ENCODE measurements at places on chromosomes 7 and 10.

- DNase-seq: no peak
Observed at GRCh38 chr10:78160591-78160990, 126.9 kb downstream of the RPS24 start.

GRCh38 chr7:157516311-157516710 is 179.5 kb downstream of the DNAJB6 start:
- no peak for DNase-seq

DNA sequence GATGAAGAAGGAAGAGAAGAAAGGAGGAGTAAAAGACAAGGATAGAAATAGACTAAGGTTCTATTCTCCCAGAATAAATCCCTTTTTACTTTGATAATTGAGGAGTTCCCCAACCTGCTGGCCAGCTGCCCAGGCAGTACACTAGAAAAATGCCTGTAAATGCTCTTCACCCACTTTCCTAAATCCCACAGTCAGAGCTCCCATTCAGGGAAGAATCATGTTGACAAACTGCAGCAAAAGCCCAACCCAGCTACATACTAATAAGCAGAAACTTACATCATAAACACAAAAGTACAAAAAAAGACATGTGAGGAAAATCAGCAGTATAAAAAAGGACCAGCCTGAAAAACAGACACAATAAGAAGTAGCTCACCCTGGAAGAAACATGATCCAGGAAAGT is 15.8 kb upstream of the KDM7A start:
- no peak for DNase-seq

DNA sequence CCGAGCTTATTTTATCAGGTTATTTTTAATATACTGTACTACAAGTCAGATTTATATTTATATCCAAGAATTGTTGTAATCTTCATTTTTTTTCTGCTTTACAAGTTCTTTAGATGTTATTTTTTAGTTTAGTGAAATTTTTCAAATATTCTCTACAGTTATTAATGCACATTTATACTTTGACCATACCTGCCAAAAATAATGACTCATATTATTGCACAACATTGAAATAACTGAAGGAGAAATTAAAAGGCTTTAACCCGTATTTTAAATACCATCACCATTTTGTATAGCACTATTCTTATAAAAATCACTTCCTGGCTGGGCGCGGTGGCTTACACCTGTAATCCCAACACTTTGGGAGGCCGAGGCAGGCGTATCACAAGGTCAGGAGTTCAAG is 278.5 kb downstream of the BICC1 start:
- no peak for DNase-seq

DNA sequence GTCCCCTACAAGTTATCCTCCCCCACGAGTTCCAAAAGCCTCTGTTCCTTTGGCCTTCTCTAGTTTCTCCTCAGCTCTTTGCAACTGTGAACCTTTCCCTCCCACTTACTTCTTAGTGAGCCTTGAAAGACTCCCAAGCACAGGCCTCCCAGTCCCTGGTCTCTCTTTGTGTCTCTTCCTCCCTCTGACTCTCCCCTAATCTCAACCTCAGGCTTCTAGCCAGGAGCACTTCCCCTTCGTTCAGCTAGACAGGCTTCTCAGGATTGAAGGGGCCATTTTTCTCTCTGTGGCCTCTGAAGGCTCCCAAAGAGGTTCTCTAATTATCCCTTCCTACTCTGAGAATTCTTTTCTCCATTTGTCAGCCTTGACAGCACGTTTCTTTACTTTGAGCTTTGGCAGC is 50.2 kb upstream of the PHYHIPL start:
- no peak for DNase-seq

GRCh38 chr10:78739444-78740053 is 329.2 kb upstream of the ZMIZ1 start:
- DNase-seq: no peak

DNA sequence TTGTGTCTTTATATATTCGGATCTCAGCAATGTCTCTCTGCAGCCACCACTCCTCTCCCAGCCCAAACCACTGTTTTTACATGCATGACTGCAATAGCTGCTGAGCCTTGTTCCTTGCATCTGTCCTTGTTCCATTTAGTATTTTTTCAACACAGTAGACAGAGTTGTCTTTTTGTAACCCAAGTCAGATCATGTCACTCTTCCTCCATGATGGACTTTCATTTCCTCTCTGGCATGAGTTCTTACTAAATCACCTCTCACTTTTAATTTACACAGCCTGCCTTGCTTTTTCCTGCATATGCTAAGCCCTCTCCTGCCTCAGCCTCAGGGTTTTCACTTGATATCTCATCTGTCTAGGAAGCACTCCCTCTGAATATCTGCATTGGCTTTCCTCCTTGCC is 353.2 kb downstream of the HGF start:
- no peak for DNase-seq

DNA sequence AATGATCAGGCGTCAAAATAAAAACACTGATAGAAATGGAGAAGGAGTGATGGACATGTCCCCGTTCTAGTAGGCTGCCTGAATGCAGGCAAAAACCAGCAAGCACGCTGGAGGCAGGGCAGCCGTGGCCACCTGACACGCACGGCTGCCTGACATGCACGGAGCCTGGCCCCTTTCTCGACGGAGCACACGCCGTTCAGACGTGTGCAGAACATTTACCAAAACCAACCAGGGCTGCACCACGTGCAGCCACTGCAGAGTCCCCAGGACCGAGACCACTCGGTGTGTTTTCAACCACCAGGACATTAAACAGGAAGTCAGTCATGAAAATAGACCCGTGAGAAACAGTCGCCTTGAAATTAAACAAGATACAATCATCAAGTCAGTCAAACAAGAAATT is 61.9 kb upstream of the NKX6-2 start:
- DNase-seq: no peak

DNA sequence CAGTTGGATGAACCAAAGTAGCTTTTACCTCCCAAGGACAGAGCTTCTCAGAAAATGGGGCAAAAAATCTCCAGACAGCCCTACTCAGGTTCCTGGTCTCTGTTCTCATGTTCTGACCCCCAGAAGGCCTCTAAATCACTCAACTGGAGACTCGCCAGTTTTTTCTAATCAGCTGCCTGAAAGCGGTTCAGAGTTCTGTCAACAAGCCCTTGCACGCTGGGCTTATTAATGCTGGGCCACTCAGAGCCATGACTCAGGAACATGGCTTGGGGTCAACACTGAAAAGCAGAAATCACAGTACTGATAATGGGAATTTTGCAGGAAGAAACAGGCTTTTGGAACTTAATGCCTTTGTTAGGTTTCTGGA is 15.3 kb downstream of the ECHDC3 start:
- DNase-seq: no peak

- no peak for DNase-seq
Observed at GRCh38 chr10:42933448-42934340, 143.2 kb upstream of the RET start.

DNA sequence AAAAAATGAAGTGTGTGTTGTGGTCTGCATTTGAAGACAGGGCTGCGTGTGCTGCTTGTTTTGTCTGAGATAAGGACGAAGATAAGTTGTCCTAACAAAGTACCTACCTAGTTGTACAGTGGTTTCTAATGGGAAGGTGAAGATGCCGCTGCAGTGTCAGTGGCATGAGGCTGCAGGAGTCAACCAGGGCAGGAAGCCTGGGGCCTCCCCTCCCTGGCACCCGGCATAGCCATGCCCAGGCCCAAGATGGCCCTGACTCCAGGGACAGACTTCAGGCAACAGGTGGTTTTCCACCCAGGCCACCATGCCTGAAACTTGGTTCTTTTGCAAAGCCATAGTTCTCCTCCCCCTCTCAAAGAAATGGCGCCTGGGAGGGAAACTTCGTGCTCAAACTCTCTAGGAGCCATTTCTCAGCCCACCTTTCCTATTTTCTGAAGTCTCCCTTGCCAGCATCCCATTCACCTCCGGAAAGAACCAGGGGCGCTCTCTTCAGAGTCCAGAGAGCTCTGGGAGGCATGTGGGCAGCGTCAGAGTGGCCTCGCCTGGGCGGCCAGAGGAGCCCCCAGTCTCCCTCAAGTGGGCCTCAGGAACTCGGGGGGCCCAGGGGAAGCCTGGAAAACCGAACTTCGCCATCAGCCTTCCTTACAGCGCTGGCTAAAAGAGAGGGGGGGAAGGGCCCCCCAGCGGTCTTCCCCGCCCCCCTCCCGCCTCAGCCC is 2.1 kb upstream of the KAT6B start:
- DNase-seq: peak; percentile 7

DNA sequence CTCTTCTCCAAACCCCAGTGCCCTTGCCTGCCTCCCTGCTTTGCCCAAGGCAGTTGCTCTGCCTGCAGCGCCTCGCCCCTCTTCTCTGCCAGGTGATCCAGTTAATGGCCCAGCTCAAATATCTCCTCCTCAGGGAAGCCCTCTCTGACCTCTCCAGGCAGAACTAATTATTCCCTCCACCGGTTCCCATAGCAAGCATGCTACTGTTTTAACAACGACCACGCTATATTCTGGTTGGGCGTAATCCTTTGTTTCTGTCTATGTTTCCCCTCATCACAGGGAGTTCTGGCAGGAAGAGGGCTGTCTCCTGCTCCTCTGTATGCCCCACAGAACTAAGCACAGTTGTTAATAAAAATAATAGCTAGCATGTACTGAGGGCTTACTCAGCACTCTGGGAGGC is 36.8 kb upstream of the R3HCC1L start:
- DNase-seq: no peak

DNA sequence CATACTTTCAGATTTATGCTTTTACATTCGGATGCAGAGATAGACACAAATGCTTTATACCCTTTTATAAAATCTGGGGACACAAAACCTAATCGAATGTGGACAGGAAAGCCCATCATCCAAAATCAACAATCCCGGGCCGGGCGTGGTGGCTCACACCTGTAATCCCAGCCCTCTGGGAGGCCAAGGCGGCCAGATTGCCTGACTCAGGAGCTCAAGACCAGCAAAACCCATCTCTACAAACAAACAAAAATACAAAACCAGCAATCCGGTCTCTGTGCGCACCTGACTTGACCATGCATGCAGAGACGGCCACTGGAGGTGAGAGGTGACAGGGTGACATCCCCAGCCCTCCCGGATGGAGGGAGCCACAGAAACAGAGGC is 13.5 kb downstream of the COBL start:
- no peak for DNase-seq

- DNase-seq: no peak
Observed at GRCh38 chr7:45626441-45627430, 52.6 kb downstream of the ADCY1 start.

GRCh38 chr7:66052447-66052846 is 23.2 kb upstream of the ASL start:
- no peak for DNase-seq

DNA sequence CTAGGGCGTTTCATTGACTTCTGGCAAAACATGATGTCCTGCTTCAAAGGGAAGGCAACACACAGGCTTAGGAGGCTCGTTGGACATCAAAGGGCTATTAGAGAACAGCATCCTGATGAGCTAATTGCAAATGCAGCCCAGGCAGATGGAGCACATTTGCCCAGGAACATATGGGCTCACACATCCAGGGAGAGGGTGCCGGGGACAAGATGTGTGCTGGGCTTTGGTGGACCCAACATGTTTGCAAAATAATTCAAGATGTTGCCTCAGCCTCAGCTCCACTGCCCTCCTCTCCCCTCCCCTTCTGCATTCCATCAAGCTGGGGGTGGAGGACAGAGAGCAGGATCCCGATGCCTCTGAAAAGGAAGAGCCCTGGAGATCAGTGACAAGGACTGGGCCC is 217.1 kb upstream of the ZMIZ1 start:
- DNase-seq: no peak

DNA sequence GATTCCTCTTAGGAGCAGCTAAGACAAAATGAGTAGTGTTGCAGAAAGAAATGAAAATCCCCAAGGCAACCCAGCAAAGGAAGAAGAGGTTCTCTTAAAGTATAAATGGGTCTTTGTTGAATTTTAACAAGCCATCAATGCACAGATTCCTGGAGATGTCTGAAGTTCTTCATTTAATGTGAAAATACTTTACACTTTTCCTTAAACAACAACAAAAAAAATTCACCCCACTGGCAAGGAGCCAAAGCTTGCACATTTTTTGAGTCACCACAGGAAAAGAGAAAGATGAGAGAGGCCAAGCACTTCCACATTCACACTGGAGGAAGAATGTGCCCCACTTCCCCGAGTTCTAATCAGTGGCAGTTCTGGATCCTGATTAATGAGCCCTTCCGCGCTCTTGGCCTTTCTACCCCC is 286.4 kb upstream of the MEOX2 start:
- DNase-seq: no peak

DNA sequence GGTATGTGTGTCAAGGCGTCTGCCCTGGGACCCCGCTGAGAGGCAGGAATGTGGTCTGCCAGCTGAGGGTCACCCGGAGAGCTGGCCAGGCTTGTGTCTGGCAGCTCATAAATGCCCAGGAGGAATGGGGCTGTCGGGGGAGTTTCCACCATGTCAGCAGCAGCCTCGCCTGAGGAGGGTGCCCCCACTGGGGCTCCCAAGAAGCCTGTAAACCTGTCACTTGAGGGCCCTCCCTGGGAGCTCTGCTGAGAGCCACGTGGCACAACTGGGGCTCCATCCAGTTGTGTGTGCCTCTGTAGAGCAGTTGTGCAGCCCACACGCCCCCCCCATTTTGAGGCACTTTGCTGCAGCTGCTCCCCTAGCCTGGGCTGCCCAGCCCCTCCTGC is 70.6 kb downstream of the NEURL1 start:
- DNase-seq: no peak

DNA sequence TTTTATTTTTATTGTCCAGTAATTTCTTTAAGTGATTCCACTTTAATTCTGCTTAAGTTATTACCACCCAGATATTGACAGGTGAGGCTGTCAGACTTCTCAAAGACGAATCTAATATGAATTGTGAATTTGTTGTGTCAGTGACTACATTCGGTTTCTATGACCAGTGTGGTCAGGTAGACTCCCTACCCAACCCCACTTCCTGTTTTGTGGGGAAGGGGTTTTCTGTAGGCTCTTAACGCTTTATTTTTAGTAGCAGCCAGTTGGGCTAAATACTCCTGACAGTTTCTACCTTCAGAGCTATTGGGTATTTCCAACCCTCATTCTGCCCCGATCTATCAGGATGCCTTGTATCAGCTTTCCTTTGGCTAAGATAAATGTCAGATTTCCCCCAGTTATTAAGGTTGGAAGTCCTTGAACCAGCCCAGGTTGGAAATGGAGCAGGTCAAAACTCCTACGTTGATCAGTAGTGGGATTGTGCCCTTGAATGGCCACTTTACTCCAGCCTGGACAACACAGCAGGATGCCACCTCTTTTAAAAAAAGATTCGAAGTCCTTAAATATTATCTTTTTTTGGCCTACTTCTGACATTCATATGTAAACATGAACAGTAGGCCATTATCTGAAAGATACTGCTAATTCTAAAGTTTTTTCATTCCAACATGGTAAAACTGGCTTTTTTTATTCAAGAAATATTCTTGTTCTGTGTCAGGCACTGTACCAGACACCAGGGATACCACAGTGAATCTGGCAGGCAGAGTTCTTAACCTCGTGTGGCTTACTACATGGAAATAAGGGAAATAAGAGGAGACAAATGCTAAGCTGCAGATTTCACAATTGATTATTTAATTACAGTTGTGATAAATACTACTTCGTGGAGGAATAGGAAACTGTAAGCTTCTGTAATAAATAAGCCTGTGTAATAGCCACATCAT is 133.3 kb upstream of the SAMD8 start:
- DNase-seq: peak; percentile 22

DNA sequence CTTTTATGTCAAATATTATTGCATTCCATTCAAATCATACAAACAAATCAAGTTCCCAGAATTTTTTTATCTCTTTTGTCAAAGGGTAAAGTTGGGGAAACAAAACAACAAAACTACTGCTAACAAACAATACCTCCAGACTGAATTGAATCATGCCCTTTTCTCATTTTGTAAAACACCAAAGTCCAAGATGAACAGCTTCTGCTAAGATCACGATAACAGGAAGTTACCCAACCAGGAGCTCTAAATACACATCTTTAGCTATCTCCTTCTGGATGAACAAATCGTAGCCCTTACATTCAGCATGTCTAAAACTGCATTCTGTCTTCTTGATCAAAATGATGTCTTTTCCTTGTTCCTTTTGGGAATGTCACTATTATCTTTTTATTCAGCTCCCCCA is 97.4 kb downstream of the CTTNBP2 start:
- no peak for DNase-seq

All from stimulated activated CD8-positive, alpha-beta memory T cell treated with anti-CD3 and anti-CD28 coated beads, Interleukin-4, amount 100 ng/mL, for 1 hour (primary cell).